ENCODE measurements at places on chromosomes 12 and 14. TPM values are rescaled to one million over a fixed set of nuclear protein-coding genes. Genes with fewer than 3 reads are reported as not detected.

GRCh38 chr14:103073367-103073875 lies 10.6 kb upstream of the LBHD2 start:
- no peaks in the 10 kb centered on the region for H3K4me1 ChIP-seq
- H3K36me3 ChIP-seq: no peaks in the 10 kb centered on the region
- H3K4me3 ChIP-seq: no peak overlapping the region
- peaks cover 4% of the 10 kb centered on the region for H3K27me3 ChIP-seq

GRCh38 chr14:30853946-30854345 lies 20.4 kb upstream of the COCH start:
- H3K4me1 ChIP-seq: peaks cover 19% of the 10 kb centered on the region
- no peak overlapping the region for H3K27ac ChIP-seq
- no peak for DNase-seq
- no peaks in the 10 kb centered on the region for H3K36me3 ChIP-seq
- H3K4me3 ChIP-seq: no peak overlapping the region

- H3K27me3 ChIP-seq: no peaks in the 10 kb centered on the region
- no peaks in the 10 kb centered on the region for H3K36me3 ChIP-seq
- no peak overlapping the region for H3K4me3 ChIP-seq
- no peaks in the 10 kb centered on the region for H3K4me1 ChIP-seq
- no peak for DNase-seq
Observed at GRCh38 chr12:23084236-23084995, 459.4 kb downstream of the ETNK1 start.

DNA sequence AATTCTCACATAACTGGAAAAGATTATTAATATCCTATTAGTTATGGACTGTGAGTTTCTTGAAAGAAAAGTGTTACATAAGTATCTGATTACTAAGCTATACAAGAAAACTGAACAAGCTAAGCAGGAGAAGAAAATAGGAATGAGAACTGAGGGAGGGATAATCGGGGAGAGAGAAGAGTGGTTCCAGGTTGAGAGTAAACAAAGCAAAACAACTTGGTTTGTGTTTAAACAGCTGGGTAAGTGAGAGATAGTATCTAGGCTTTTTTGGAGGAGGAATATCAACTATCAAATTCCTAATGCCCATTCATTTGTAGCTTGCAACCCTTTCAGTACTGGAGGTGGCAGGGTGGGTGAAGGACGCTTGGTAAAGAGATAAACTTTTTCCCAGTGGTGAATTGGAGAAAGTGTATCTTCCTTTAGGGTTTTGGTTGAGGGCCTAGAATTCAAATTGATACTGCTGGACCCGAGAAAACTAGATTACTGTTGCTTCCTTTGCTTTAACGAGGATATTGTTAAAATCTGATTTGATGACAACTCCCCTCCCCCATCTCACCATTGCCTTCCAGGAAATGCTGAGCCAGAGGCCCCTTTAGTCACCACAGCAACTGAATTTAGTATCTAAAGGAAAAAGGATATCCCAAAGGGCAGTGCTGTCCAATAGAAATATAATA lies 2.0 kb upstream of the SLC2A3 start:
- H3K36me3 ChIP-seq: no peaks in the 10 kb centered on the region
- H3K4me3 ChIP-seq: peak overlapping the region; percentile 28
- H3K27ac ChIP-seq: peak overlapping the region; percentile 78

Gene KRT2
- not detected for total RNA-seq

DNA sequence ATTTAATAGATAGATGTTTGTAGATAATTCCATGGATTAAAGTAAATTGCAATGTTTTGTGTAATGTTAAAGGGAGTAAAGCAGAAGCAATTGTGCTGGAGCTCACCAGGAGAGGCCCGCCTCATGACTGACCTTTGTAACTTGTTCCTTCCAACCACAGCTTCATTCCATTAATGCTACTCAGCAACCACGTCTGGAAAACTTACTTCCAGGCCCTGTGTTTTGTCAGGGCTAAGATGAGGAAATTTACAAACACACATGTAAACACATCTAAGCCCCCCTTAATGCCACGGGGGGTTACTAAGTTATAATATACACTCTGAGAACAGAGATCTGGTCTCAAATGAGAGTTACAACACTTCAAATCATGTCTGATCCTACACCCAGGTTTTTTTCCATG lies 12.4 kb downstream of the LUM start:
- H3K27ac ChIP-seq: no peak overlapping the region
- no peak overlapping the region for H3K4me3 ChIP-seq
- no peaks in the 10 kb centered on the region for H3K36me3 ChIP-seq
- H3K4me1 ChIP-seq: no peaks in the 10 kb centered on the region
- H3K27me3 ChIP-seq: peaks cover 3% of the 10 kb centered on the region
- no peak for DNase-seq

Gene SLC39A5
- total RNA-seq: 0.41 TPM

DNA sequence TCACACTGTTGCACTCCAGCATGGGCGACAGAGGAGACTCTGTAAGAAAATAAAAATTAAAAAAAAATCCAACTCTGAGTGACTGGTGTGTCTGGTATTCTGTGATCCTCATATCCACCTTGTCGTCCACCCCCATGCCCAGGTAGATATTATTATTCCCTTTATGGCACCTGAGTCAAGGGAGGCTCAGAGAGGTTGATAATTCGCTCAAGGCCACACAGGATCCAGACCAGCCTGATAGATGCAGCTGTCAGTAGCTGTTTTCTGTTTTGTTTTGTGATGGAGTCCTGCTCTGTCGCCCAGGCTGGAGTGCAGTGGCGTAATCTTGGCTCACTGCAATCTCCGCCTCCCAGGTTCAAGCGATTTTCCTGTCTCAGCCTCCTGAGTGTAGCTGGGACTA lies 14.8 kb upstream of the FAM222A start:
- no peaks in the 10 kb centered on the region for H3K4me1 ChIP-seq
- H3K4me3 ChIP-seq: no peak overlapping the region

DNA sequence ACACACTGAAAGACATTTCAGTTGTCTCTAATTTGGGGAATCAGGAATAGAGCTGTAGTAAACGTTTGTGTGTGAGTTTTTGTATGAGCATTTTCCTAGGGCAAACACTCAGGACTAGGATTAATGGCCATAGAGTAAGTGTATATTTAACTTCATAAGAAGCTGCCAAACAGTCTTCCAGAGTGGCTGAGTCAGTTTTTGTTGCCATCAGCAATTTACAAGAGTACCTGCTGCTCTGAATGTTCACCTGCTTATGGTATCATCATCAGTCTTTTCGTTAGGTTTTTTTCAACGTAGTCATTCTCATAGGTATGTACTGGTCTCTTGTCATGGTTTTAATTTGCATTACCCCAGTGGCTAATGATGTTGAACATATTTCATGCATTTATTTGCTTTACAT lies 30.6 kb upstream of the TRHDE start:
- no peaks in the 10 kb centered on the region for H3K36me3 ChIP-seq
- no peak for DNase-seq
- H3K27me3 ChIP-seq: no peaks in the 10 kb centered on the region
- H3K4me3 ChIP-seq: no peak overlapping the region
- no peaks in the 10 kb centered on the region for H3K4me1 ChIP-seq

Gene SMCO3
- not detected for total RNA-seq

GRCh38 chr12:54058128-54058768 lies 4.6 kb downstream of the HOXC4 start:
- no peak for DNase-seq
- H3K4me1 ChIP-seq: peaks cover 7% of the 10 kb centered on the region
- no peaks in the 10 kb centered on the region for H3K36me3 ChIP-seq
- H3K4me3 ChIP-seq: no peak overlapping the region
- H3K27me3 ChIP-seq: peaks cover 62% of the 10 kb centered on the region

GRCh38 chr12:94815958-94816357 lies 165.6 kb upstream of the TMCC3 start:
- H3K4me3 ChIP-seq: no peak overlapping the region
- no peaks in the 10 kb centered on the region for H3K36me3 ChIP-seq
- no peaks in the 10 kb centered on the region for H3K27me3 ChIP-seq
- H3K27ac ChIP-seq: no peak overlapping the region

GRCh38 chr14:88069677-88070076 lies 64.7 kb downstream of the GPR65 start:
- H3K27me3 ChIP-seq: no peaks in the 10 kb centered on the region
- no peaks in the 10 kb centered on the region for H3K4me1 ChIP-seq
- H3K27ac ChIP-seq: no peak overlapping the region
- peaks cover 3% of the 10 kb centered on the region for H3K36me3 ChIP-seq

Gene EIF2S3B
- 3.8 TPM for total RNA-seq

GRCh38 chr12:32589165-32589865 lies 89.8 kb upstream of the DNM1L start:
- peak; percentile 27 for DNase-seq
- no peaks in the 10 kb centered on the region for H3K27me3 ChIP-seq
- no peak overlapping the region for H3K4me3 ChIP-seq

GRCh38 chr12:104064842-104065427 lies 604 bp downstream of the HCFC2 start:
- peak; percentile 21 for DNase-seq
- peaks cover 4% of the 10 kb centered on the region for H3K36me3 ChIP-seq
- peak overlapping the region; percentile 93 for H3K4me3 ChIP-seq
- peaks cover 4% of the 10 kb centered on the region for H3K27me3 ChIP-seq

GRCh38 chr14:58479975-58480374 lies 52.5 kb downstream of the KIAA0586 start:
- no peaks in the 10 kb centered on the region for H3K4me1 ChIP-seq
- no peak overlapping the region for H3K27ac ChIP-seq
- H3K4me3 ChIP-seq: no peak overlapping the region
- H3K36me3 ChIP-seq: peaks cover 8% of the 10 kb centered on the region
- DNase-seq: no peak

DNA sequence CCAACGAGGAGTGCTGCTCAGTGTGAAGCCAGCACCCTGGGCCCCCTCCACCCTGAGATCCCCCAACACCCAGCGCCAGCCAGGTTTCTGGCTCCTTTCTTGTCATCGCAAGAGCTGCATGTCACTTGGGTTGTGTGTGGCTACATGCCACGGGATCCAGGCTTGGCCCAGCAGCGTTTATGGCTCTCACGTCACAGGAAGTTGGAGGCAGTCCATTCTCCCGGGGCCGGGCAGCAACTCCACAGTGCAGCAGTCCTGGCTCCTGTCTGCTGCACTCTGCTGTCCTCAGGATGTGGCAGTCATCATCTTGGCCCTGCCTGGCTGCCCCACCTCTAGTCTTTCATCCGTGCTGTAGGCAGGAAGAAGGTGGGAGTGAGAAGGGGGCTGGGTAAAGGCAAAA lies 78.3 kb downstream of the AACS start:
- H3K27me3 ChIP-seq: no peaks in the 10 kb centered on the region
- H3K4me1 ChIP-seq: no peaks in the 10 kb centered on the region
- no peak for DNase-seq
- no peak overlapping the region for H3K27ac ChIP-seq

DNA sequence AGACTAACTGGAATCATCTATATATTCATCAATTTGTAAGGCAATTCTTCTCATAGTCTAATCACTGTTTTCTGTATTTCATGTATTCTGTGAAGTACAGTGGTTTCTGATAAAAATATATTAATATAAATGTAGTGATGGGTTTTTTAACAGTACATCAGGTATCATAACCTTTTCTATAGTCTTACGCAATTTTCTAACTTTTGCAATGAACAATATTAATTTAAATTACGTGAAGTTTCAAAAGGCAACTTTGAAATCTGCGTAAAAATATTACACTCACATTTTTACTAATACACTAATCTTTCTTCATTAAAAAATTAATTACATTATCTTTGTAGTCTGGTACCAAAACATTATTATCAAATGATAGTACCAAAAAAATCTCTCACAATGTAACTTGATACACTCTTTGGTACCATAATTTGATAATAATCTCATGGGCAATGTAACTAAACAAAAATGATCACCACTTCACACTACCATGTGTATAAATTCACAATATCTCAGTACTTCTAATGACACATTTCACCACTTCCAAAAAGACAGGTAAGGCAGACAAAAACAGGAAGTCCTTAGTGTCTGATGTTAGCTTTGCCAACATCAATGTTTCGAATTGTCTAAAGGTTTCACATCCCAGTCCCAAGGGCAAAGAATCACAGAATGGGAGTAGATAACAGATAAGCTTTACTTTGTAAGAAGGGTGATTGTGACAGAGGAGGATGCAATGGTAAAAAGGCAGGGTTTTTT lies 8.7 kb downstream of the DNAI7 start:
- H3K4me1 ChIP-seq: peaks cover 19% of the 10 kb centered on the region
- peak overlapping the region; percentile 67 for H3K27ac ChIP-seq
- no peaks in the 10 kb centered on the region for H3K36me3 ChIP-seq
- peak overlapping the region; percentile 68 for H3K4me3 ChIP-seq
- no peaks in the 10 kb centered on the region for H3K27me3 ChIP-seq

DNA sequence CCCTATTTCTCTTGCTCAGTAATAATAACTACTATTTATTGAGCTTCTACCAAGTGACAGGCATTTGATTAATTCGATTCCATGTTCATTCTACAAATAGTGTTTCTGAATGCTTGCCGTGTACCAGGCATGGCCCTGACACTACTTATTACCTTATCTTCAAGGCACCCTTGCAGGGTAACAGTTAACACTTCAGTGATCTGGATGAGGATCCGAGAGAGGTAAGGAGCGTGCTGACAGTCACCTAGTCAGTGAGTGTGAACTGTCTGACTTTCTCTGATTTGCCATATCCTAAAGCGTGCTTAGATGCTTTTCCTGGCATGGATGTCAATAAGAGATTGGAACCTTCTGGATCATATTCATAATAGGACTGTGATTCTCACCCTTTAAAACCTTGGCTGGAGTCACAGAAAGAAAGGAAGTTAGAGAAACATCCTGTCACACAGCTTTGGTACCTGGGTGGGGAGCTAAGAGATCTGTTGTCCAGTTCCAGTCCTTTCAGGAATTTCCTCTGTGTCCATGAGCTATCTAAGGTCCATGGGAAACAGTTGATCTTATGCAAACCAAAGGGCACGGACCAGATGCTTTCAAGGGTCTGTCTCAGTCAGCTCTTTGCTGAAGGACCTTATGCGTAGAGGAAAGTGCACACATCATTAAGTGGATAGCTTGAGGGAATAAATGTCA lies 54.8 kb downstream of the PPFIBP1 start:
- H3K36me3 ChIP-seq: peaks cover 2% of the 10 kb centered on the region
- H3K4me3 ChIP-seq: no peak overlapping the region
- no peak for DNase-seq
- H3K27ac ChIP-seq: no peak overlapping the region

GRCh38 chr12:70919597-70920035 lies 922 bp downstream of the PTPRR start:
- no peak overlapping the region for H3K4me3 ChIP-seq
- DNase-seq: no peak
- H3K36me3 ChIP-seq: peaks cover 3% of the 10 kb centered on the region
- peaks cover 11% of the 10 kb centered on the region for H3K27me3 ChIP-seq

All from activated CD8-positive, alpha-beta T cell treated with anti-CD3 and anti-CD28 coated beads for 36 hours (primary cell).